ENCODE measurements at places on chromosomes 11 and 22.
A peak's percentile ranks its signal among the peaks of the same experiment; 100 is the strongest.

GRCh38 chr11:128592454-128592853 lies 5.1 kb upstream of the ETS1 start:
- DNase-seq, result no peak

GRCh38 chr11:88806410-88806809 lies 259.4 kb downstream of the GRM5 start:
- DNase-seq, result no peak

DNA sequence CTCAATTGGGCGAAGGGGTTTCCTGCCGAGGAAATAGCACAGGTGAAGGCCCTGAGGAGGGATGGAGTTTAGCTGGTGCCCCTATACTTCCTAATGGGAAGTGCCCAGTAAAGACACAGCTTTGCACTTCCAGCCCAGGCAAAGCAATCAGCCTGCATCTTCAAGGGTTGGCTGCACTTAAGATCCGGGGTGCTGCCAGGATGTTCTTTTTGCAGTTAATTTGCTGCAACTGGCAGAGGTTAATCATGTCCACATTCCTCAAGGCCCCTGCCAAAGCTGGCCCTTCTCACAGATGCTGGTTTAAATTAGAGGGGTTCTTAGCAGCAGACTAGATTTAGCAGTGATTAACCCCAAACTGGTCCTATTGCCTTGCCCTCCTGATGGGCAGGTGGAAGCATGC lies 137.7 kb upstream of the NAV2 start:
- DNase-seq, result no peak

- DNase-seq, result no peak
These were observed 19.4 kb downstream of the TRPM5 start for GRCh38 chr11:2424811-2425495.

GRCh38 chr11:12295943-12296342 lies 81.4 kb upstream of the PARVA start:
- no peak for DNase-seq

- DNase-seq, result no peak
These were observed 109.1 kb downstream of the TRPC6 start for GRCh38 chr11:101474666-101475065.

DNA sequence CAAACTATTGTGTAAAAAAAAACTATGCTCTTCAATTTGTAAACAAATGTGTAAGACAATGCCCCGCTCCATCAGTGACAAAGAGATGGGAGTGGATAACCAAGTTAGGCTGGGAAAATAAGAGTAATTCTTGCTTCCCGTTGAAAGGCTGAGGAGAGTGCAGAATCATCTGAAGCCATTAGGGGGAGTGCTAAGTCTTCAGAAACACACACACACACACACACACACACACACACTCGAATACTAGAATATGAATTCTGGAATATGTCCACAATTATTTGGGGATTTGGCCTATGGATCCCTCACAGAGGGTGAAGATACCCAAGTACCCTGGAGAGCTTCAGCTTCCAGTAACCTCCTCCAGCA lies 27.8 kb upstream of the ROBO3 start:
- DNase-seq, result peak; percentile 15

- no peak for DNase-seq
These were observed 83.6 kb upstream of the CRTAM start for GRCh38 chr11:122754553-122755322.

GRCh38 chr11:13249992-13250391 lies 27.6 kb upstream of the BMAL1 start:
- no peak for DNase-seq

- no peak for DNase-seq
These were observed 70.4 kb downstream of the FBXO7 start for GRCh38 chr22:32544953-32545558.

DNA sequence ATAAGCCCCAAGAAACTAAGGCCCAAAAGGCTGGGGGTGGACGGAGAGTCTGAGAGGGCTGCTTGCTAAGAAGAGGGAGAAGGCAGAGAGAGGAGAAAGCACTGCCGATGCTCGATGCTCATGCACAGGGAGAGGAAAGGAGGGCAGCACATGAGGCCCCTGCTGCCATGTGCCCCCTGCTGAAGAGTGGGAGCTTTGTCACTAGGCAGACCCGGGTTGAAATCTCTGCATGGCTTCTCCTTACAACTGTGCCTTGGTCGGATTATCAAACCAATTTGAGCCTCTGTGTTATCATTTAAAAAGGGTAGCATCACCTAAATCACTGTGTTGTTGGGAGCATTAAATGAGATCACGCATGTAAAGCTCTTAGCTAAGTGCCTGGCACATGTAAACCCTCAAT lies 330.5 kb downstream of the NXPE2 start:
- no peak for DNase-seq

DNA sequence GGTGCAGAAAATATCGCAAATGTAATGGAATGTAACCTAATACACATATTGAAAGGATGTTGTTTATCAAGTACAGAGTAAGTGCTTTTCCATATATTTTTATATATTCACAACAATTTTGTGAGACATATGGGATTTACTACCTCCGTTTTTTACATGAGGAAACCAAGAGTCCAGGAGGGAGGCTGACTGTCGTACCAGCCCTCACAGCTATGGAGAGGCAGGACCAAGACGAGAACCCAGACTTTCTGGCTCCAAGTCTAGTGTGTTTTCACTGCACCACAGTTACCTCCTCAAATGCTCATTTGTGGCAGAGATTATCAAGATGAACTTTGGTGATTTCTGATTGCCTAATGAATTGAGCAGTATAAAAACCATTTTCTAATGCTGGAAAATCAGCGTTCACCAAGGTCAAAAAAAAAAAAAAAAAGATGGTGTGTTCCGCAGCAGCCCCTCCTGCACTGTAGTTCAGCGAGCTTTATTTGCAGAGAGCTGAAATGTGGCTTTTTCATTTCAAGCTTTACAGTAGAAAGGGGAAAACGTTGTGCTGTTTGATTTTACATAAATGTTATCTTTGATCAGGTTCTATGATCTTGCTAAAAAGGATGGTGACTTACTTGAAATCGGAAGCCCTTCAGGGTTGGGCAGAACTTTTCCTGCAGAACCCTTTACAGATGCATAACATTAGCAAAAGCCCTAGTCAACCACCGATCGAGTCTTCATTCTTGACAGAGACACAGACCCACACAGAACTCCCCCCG lies 44.7 kb upstream of the WEE1 start:
- no peak for DNase-seq

- DNase-seq, result no peak
These were observed 1.7 kb upstream of the KCNA4 start for GRCh38 chr11:30018495-30018894.

- no peak for DNase-seq
These were observed 4.1 kb downstream of the NEU3 start for GRCh38 chr11:74992852-74993251.

DNA sequence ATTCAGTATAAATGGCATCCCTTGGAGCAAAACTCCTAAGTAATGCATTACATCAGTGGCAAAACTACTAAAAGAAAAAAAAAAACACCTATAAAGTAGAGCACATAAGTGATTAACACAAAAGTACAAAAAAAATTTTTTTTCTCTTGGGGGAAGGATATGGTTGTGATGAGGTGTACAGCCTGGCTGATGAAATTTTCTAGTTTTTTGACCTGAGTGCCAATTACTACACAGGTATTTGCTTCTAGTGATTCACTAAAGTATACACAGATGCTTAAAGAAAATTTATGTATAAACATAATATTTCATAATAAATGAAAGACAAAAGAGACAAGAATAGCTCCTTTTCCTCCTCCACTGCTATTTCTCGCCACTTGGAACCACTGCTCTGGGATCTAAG lies 71.8 kb upstream of the APOA1 start:
- no peak for DNase-seq

GRCh38 chr22:50723991-50724390 lies 14.0 kb upstream of the ACR start:
- DNase-seq, result no peak

DNA sequence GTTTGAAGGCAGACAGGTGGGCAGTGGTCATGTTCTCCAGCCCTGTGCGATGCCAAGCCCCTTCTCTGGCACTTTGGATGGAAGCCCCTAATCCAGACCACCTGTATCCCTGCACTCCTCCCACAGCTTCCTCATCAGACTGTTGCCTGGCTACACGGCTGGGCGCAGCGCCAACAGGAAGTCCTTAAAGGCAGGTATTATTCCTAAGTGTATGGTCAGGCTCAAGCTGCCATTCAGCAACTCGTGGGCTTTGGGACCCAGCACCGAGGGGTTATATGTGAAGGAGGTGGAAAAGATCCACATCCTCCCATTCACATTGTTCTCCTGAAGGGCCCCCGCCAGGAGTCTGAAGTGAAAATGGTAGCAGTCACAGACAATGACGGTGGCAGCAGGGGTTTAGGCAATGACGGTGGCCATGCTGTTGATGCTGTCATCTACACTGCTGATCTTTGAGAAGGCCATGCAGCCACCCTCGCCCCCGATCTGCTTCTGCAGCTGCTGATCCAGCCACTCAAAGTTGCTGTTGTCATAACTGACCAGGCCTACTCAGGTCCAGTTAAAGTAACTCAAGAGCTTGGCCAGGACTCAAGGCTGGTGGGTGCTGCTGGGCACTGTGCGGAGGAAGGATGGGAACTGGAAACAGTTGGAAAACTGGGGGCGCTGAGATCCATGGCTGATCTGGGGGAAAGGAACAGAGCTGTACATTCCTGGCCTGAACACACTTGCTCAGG lies 27.7 kb downstream of the OR6Q1 start:
- peak; percentile 26 for DNase-seq

All from NCI-H510A treated with DMSO at 0.1 percent for 48 hours (cell line).